AG09319 (cell line): ENCODE measurements at places on chromosomes 5 and 9.

DNA sequence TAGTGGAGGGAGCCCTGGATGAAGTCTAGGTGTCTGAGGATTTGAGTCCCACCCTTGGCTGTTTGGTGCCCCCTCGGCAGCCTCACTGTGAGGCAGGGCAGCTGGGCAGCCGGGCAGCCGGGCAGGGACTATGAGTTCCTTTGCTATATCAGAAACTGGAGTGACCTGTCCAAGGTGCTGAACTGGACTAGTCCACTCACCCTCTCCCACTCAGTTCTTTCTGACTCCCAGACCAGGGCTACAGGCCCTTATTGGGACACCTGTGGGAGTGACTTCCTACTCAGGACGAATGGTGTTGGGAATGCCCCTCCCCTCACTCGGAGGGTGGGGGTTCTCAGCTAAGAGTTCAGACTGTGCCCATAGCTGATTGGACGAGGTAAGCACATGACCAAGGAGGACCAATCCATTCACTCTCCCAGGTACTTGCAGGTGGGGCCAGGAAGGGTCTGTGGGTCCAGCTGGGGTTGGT, 34.1 kb upstream of the RAPGEF1 start:
- no peak for DNase-seq

GRCh38 chr5:143453720-143454119, 50.2 kb upstream of the NR3C1 start:
- no peak for DNase-seq

GRCh38 chr5:78888580-78889368, 96.3 kb downstream of the ARSB start:
- no peak for DNase-seq

GRCh38 chr5:178430186-178431062, 159.8 kb downstream of the COL23A1 start:
- DNase-seq = no peak

GRCh38 chr5:76175821-76176403, 92.7 kb downstream of the SV2C start:
- no peak for DNase-seq

DNA sequence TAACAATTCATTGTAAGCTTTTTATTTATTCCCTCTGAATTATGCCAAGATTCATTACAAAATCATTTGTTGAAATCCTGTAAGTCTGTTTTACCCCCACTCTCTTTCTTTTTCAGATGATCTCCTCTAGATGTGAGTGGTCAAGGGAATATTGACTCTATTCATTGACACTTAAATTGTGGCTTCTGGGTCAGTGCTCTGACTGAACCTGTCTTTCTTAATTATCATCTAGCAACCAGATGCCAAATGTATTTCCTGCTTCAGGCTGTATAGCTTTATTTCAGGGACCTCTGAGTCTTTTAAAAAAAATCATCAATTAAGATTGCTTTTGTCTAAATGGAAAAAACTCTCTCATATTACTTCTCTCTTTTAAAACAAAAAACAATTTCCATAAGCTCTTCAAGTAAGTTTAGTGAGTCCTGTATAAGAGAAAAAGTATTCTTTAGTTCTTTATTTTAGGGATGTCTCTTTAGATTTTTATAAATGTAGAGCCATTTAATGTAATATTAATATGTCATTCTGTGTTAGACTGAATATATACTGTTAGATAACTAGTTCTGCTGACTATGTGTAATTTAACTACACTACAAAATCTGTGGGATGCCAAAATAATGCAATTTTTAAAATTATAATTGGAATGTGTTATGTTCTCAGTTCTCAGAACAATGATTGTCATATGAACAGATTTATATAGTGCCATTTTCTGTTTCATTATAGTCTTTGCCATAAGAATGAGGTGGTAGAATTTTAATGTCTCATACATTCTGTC, 645.8 kb upstream of the EDIL3 start:
- DNase-seq = no peak

DNA sequence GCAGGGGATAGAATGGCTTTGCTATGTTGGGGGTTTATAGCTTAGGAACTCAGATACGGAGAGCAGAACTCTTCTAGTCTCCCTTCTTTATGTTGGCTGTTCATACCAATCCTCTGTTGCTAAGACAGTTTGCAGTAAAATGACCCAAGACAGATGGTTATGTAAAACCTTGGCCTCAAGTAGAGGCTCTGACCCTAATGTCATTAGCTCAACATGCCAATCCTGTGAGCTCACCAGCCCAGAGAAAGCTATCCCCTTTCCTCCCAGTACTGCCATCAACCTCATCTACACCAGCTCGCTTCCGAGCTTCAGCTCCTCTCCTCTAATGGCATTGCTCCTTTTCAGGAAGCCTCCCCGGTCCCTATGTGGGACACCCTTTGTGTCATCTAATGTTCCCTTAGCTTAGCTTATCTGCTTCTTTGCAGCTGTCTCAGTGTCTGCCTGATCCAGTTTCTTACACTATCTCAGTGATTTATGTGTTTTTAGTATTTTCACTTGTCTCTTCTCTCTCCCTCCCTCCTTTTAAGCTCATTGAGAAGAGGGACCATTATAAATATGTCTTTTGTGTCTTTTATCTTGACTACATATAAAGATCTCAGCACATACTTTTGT, 281.3 kb upstream of the CLINT1 start:
- peak; percentile 37 for DNase-seq

DNA sequence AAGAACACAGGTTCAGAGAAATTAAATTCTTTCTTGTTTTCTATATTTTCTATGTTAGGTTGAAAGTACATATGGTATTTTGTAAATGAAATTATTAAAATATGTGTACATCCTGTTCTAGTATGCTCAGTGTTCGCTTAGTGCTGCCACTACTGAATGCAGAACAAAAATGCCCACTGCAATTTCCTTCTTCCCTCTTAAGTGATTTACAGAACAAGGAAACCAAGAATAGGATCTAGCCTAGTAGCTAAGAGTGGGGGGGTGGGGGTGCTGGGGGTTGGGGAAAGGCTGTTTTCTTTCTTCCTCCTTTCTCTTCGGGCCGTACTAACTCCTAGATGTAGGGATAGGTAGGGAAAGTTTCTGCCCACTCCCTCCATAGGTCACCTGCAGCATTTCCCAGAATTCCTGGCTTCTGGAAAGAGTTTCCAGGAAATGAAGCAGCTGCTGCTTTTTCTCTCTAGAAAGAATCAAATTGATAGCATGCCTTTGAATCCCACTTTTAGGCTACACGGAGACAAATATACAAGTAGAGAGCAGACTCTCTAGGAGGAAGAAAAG, 15.7 kb downstream of the SPATA9 start:
- no peak for DNase-seq

DNA sequence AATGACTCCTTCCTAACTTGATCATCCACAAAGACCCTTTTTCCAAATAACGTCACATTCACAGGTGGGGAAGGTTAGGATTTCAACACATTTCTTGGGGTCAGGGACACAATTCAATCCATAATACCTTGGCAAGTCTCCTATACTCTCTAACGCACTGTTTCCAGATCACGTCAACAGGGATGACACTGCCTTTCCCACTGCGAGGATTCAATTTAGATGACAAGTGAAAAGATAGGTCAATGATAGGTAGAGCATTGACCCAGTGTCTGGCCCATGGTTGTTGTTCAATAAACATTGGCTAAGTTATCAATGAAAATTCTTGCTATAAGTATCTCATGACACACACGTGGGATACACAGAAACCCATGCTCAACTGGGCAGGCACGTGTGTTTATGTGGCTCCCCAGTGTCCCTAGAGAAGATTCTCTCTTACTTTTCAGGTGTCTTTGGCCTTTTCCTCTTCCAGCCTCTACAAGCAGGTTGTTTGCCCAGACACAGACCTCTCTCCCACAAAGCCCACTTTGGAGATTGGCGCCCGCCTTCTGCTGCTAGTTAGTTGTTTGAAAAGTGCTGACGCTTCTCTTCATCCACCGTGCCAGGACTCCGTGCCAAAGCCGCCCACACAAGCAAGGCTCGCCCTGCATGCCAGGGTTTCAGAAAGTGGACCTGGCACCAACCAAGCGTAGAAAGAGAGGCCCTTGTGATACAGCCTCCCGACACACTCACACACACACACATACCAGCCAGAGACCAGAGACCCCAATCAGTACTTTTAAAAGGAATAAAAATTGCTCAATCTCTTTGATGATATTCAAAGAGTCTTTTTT, 594.5 kb downstream of the BNC2 start:
- DNase-seq = no peak

GRCh38 chr5:31193591-31194467, at the start of gene CDH6:
CDH6 (plus strand) TSS chr5:31193686; CDS start chr5:31267474, 73,788 bp downstream.
- DNase-seq = peak; percentile 40

DNA sequence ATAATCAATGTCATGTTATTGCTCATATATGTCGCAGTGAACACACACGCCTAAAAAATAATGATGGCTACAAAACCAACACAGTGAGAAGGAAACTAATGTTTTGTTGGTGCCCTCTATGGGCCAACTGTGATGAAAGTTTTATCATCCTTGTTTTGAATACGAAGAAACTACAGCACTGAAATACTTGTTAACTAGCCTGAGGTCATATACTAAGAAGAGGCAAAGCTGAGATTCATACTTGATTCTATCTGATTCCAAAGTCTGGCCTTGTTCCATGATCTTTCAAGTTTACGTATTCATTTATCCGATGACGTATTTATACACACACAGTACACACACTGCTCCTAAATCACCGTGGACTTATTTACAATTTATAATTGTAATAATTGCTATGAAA, 16.1 kb upstream of the DRD1 start:
- DNase-seq = no peak

DNA sequence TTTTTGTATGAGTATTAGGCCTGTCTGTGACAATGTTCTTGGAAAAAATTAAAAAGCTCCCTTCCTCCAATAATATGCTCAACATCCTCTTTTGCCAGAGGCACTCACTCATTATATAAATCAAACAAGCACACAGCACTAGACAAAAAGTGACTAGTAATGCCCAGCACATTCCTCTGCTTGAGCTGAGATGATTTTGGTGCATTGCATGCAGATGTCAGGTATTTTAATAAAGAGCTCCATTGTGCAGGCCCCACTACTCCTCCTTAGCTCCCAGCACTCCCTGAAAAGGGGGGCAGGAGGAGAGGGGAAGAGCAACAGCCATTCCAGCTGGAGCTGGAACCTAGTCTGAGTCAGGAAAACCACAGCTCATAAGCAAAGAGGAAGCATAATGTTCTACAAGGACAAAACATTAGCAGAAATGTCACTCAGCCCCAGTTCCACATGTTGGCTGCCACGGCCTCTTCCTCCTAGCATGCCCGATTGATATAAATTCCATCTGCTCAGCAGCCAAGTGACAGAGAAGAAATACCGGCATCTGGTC, 348.5 kb downstream of the BNC2 start:
- peak; percentile 83 for DNase-seq

DNA sequence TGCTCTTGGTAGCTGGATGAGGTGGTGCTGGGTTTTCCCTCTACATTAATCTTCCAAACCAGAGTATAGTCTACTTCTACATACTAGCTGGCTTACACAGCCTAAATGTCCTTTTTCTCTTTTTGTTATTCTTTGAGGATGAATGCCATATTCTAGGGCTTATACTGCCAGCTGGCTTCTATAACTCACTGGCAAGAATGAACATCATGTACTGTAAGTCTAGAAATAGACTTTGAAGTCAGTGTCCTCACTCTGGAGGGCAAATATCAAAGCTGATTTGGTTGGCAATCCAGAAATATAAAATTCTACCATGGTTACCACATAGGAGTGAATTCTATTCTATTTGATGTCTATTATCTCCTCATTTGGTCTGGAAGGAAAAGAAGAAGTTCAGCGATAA, 251.7 kb upstream of the TYRP1 start:
- no peak for DNase-seq
